ENCODE measurements at places on chromosomes 2 and 18.

DNA sequence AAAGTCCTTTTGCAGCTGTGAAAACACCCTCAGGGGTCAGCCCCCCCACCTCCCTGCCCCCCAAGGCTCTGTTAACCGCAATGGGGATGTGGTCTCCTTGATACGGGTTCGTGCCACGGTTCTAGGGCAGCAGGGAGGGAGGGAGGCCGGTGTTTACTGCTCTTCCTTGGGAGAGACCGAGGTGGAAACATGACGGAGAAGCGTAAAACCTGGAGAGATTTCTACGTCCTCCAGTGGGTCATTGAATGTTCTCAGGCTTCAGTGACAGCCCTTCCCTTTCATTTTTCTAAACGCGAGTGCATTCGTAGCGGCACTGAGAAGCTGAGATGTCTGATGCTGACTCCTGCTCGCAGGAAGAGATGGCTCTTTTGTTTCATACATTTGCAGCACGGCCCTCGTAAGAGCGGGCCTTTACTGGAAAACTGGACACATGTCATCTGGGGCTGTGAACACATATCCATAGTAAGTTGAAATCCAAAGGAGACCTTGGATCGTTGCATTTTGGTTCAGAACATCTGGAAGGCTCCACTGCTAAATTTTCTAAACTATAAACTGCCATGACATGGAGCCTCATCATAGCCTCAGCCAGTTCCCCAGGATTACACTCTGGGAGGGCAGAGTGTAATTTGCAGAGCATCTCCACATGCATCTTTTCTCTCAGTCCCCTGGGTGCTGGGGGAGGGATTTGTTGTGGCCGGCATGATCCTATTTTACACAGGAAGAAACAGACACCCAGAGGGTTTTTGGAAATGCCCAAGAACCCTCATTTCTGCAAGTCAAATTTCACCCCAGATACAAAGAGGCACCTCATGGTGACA, 40.6 kb upstream of the HDAC4 start:
- no peak for DNase-seq

DNA sequence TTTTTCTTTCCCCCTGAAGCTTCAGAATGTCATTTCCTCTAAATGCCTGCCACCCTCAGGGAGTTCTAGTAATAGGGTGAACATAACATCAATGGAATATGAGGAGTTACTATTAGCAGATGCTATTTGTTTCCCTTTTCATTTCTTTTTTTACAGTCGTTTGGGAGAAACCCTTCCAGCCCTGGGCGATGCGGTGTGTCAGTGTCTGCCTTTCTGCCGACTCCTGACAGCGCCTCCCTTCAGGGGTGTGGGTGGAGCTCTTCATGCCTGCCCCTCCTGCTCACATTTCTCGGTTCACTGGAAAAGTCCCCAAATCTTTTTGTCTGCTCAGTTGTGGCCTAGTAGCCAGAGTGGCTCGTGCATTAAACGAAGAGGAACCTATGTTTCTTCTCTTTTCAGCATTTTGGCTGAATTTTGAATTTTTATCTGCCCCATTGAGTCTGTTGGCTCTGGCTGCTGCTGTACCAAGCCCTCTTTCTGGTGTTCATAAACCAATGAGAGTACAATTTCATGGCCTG, 72.3 kb downstream of the FMNL2 start:
- no peak for DNase-seq

DNA sequence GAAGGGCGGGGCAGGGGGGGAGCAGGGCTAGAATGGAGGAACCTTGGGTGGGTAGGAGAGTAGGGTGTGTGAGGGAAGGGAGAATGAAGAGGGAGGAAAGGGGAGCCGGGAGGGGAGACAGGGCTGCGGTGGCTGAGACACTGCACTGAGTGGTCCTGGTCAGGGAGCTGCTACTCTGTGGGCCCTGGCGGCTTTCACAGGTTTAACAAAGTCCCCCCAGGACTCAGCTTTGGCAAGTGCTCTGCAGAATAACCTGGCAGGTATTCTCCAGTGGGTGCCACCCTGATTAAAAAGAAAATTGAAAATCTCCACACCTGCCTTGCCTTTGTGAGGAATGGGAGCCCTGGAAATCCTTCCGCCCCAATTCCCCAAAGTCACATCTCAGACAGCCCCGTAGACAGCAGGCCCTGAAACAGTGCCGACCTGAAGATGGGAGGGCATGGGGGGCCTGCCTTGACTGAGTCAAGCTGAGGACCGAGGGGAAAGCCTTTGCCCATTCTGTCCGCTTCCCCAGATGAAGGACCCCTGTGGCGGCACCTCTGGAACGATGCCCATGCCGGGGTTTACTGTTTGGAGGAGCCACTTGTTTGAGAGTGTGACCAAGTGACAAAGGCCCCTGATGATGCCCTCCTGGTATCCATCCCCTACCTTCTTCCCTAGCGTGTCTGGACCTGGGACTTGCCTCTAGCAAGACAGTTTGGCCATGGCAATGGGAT, 43.6 kb upstream of the OTOS start:
- no peak for DNase-seq

GRCh38 chr2:20540587-20541293, 93.9 kb downstream of the RHOB start:
- no peak for DNase-seq

DNA sequence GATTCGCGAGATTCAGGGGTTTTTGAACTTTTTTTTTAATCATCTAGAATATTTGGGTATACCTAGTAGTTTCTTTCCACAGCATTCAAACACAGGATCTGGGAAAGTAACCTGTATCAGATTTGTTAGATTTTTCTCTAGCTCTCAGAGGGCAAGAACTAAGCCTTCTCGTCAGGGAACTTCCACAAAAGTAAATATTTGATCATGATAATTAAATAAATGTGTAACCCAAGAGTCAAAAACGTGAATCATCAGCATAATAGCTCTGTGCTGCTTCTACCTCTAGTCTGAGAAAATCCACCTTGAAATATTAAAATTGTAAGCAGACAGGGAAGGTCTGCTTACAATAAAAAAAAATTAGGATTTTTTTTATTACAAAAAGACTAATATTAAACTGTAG, 225.7 kb upstream of the SPOPL start:
- no peak for DNase-seq

- DNase-seq, result no peak
Measured at GRCh38 chr2:121375621-121376159, 90.7 kb upstream of the TFCP2L1 start.

DNA sequence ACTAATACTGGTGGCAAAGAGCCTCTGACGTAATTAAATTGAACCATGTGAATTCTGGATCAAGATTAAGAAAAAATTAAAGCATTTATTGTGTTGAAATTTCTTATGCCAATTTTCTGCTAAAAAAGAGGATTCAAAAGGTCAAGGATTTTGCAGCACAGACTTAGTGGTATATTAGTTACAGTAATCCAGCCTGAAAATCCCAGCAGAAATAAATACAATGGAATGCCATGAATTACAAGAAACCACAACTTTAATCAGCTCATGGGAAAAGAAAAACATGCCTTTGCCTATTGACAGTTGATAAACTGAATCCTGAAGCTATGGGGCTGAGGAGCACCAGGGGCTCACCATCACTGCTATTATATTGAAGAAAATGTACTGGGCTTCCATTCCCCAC, 114.8 kb upstream of the SATB2 start:
- DNase-seq, result no peak

DNA sequence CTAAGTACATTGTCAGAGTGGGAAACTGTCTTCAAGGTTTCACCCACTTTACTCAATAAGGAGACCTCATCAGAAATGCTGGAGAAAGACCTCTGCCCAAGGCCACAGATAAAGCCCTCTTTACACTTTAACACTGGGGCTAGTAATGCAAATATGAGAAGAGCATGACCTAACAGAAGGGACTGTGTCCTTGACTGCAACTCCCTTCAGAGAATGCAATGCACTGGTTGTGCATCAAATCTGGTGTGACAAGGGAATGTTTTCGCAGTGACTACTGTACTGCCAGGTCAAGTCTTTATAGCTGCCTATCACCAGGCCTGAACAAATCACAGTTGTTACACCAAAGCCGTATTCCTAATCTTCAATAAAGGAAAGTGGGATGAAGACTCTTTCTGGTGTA, 28.6 kb downstream of the CDH19 start:
- no peak for DNase-seq

GRCh38 chr2:229350883-229351282, 79.8 kb upstream of the PID1 start:
- DNase-seq, result no peak

DNA sequence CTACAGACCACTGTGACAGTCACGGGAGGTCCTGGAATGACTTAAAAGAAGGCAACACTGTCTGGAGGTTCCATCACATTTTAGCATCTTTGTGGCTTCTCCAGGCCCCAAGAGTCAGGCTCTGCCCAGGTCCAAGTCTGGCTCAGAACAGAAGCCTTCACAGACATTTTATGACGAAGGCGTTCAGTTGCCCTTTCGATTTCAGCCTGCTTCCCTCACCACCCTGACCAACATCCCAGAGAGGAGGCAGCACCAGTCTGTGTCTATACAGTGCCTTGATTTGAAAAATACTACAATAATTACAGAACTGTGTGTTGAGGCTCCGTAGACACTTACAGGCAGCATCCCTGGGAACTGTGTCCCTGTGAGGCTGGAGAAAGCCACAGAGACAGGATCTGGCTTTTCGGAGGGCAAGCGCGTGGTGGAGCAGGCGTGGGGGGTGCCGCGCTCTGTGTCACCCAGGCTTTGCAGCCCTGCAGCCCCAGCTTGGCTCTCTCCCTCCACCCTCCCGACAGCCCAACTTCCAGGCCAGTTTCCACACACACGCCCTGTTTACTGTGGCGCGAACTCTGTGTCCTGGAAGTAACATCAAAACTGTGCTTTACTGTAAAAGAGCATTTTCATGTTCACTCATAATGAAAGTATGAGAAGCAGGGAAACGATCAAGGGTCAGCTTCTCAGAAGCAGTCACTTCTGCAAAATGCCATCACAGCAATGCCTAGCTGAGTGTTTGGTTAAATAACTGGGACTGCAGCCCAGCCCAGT, 153.5 kb upstream of the ALKAL2 start:
- no peak for DNase-seq

- DNase-seq, result no peak
Measured at GRCh38 chr18:63951302-63951705, 2.2 kb downstream of the HMSD start.

DNA sequence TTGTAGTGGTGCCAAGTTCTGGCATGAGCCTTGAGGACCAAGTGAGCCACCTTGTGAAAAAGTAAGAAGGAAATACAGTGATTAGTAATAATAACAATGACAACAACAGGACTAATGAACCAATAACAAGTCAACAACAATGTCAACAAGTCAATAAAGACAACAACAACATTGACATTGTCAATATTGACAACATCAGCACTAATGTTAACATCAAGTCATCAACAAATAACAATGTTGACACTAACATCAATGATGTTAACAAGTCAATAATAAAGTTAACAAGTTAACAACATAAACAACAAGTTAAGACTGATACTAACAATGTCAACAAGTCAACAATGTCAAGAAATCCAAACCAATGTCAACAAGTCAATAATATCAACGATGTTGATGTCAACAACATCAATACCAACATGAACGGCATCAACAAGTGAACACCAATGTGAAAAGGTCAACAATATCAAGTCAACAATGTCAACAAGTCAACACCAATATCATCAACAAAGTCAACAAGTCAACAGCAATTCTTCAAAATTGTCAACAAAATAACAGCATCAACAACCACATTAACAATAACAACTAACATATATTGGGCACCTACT, 24.0 kb downstream of the LCT start:
- no peak for DNase-seq
